ENCODE measurements at places on chromosomes 3 and 15.

DNA sequence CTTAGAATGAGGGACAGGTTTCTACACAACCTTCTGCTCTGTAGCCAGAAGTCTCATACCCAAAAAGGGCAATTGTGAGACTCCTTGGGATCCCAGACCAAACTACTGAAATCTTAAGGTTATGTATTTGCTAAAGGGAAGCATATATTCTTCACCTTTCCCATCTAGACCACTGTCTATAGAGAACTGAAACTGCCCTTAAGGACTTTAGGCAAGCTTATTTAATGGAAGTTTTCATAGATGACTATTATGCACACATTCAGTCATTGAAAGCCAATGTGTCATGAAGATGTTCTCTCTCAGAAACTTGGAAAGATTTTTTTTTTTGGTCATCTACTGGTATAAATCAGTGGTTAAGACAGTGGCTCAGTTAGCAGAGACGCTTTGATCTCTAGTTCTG, 365.3 kb downstream of the MCTP2 start:
- DNase-seq: no peak

DNA sequence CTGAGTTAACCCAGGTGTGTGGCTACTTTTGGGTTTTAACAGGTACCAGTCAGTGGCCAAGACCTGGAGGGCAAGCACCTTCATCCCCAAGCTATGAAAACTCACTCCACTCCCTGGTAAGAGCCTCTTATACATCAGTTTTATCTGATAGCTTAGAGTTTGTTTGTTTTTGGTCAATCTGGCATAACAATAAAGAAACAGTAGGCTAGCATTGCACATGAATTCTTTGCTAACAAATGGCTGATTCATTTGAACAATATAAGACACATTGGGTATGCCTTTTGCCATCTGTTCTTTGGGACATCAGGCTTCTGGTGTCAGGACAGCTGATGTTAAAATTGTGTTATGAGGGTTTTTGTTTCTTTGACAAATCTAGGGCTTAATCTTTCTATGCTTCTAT, 125.0 kb upstream of the CGNL1 start:
- no peak for DNase-seq

GRCh38 chr15:71225851-71226250, 110.6 kb downstream of the THSD4 start:
- DNase-seq: no peak

DNA sequence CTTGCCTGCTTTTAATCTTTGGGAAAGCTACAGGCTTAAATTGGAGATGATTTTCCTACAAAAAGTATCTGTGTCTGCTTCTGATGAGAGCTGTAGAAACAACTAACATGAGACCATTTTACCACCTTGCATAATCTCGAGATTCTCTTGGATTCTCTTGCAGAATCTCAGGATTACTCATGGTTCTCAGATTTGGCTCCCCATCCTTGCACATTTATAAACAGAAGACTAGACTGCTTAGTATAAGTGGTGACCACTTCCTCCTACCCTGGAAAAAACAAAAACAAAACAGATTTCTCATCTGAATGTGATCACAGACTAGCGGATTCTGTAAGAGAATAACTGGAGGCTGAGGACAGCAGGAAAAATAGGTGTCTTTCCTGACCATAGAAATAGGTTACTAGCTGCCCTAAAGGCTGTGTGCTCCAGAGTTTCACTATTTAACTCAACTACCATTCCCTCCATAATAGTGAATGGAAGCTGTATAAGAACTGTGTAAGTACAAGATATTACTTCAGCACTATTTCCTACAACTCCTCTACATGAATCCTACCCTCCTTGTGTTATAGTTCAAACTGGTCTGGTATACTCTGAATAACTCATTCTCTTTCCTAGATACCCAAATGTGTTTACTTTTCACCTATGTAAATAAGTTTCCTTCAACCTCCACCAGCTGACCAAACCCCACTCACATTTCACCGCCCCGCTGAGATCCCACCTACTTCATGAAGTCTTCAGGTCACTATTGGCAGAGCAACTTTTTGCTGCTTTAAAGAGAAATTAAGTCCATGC, 122.2 kb upstream of the C2CD4B start:
- DNase-seq: no peak

DNA sequence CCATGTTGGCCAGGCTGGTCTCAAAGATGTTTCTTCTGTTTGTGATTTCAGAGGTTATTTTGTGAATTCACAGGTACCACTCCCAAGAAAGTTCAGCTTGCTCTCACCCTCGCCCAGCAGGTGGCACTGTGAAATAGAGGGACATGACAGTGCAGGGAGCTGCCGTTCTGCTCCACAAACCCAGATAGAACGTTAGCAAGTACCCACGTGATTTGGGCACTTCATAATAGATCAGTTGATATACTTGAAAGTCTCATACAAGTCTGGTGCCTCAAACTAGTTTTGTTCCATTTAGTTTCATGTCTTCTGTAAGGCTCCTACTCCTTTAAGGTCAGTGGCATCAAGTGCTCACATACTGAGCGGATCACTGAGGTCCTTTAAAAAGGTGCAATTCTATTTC, 45.5 kb downstream of the FILIP1L start:
- peak; percentile 57 for DNase-seq

GRCh38 chr3:137765310-137766033, 1.4 kb downstream of the SOX14 start:
- no peak for DNase-seq

DNA sequence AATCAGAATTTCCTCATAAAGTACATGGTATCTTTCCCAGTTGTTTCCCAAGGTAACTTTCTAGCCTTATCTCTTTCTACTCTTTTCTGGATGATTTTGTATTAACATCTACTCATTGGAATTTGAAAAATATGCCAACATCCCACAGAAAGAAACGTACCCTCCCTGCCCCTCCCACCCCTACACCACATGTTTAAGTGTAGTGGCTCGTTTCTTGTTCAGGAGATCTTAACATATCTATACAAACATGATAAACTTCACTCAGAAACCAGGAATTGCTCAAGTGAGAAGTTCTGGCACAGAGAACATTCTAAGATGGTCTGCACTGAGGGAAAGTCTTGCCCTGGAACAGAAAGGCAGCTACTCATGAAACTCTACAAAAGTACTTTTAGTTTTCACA, 404.7 kb downstream of the SOX2 start:
- no peak for DNase-seq

DNA sequence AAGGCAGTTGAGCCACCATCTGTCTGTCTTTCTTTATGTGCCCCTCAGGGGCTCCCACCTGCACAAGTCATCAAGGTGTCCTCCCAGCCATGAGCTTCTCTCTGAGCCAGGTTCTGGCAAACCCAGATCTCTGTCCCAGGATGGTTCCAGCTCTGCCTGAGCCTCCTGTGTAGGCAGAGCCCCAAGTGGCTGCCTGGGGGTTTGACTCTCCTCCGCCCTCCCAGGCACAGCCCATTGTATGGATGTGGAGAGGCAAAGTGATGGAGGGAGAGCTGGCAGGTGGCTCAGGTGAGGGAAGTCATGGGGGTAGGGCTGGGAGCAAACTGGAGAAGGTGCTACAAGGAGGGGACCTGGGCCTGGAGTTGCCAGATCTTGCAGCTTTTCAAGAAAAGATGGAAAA, 56.9 kb downstream of the GRIP2 start:
- no peak for DNase-seq

DNA sequence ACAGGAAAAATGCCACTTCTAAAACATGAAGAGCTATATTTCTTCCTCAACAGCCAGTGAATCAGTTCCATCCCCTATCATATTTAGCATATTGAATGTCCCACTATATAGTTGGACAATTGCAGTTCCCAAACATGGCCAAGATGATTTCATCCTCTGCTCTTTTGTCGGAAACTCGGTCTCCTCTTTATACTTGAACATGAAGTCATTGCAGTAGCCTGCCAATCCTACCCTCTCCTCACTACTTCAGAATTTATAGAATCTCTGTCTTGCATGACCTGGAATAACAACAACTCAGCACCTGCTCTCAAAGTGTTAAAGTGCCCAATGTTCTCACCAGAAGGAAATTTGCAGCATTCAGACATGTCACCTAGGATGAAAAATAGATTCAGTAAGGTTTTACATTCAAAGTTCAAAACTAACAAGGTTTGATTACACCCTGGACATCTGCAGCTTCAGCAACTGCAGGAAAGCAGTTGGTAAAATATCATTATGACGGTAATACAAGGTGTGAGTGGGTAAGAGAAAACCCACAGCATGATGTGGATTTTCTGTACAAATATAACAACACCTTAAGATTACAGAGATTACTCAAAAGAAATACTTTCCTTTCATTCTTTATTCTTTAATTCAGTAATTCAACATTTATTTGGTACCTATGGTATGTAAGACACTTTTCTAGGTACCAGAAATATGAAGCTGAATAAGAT, 52.5 kb downstream of the TP63 start:
- DNase-seq: no peak

DNA sequence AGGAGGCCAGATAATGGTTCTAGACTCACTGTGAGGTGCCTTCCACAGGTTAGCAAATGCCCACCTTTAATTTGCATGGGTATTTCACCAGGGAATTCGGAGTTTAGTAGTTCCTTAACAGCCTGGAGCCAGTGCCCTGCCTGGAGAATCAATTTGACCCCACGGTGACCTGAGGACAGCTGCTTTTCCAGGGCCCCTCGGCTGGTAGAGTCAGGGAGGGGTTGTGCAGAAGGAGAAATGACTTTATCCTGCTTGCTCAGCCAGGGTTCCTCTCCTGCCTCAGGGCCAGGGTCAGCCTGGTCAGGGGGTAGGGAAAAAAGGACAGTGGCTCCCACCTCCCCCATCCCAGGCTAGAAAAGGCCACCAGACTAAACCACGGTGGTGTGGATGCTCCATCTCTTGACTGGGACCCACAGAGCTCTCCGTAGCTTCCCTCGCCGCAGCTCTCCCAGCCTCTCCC, 12.0 kb downstream of the DLL4 start:
- no peak for DNase-seq

DNA sequence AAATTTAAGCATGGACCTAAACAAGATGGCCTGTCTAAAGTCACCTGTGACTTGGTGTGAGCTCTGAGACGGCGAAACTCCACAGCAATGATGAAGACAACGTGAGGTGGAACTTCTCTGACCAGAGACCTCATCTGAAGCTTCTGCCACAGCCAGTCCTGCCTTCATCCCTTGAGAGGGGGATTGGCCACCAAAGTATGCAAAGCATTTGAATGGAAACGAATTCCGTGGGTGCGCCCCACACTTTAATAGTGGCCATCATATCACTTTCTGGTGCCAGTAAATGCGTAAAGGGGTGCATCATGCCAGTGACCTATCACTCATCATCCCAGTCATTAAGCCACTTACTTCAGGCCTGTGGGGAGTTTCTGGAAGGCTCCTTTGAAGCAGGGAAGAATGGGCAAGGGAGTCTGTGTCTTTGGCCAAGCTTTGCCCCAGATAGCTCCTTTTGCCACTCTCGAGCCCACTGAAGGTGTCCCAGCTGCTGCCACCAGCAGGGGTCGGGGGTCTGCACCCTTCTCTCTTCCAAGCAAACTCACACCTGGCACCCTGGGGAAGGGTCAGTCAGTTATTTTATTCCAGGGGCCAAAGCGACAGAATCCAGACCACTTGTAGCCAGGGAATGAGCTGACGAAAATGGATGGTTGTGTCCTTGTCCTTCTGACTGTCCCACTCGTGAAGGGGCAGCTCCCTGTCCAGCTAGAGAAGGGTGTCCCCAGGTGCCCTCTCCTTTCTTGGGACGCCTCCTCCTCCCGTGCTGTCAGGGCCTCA, 17.7 kb downstream of the MUC20 start:
- no peak for DNase-seq

DNA sequence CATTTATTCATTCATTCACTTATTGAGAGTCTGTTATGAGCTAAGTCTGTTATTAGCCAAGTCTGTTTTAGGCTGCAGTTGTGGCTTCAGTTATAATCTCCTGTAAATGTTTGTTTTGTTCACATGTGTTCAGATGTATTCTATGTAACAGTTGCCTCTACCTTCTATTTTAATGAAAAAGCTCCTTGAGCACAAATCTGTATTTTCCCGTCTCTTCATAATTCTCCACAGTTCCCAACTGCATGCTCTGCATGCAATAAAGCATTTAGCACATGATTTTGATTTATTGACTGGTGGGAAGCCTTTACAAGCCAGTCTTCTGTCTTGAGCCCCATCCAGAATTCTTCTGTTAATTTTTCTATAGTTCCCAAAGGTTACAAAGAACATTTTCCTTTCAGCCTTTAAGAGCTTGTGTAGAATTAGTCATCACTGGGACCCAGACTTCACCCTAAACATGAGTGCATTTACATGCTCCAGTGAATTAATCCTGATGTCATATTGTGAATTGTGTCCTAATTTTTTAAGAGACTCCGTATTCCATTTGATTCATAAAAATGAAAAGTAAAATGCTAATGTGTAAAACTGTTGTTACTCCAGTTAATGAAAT, 122.3 kb upstream of the NR2E3 start:
- DNase-seq: no peak

GRCh38 chr3:171965067-171965712, 74.2 kb upstream of the FNDC3B start:
- DNase-seq: no peak

DNA sequence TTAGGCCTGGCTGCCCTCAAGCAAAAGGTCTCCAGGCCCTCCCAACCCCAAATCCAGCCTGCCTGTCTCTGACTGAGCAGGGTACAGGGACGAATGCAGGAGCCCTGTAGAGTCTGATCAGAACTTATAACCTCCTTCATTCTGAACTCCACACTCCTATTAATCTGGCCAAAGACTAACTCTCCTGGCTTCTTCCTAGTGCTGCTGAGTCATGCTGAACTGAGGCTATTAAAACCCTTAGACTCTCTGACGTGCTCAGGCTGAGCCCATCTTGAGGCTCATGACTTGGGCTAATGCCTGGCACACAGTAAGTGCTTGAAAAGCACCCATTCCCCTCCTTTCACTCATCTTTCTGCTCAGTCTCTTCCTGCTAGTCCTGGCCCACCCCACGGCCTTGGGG, 81.9 kb downstream of the NUP210 start:
- no peak for DNase-seq

GRCh38 chr15:67762610-67763368, 62.5 kb upstream of the SKOR1 start:
- peak; percentile 82 for DNase-seq

DNA sequence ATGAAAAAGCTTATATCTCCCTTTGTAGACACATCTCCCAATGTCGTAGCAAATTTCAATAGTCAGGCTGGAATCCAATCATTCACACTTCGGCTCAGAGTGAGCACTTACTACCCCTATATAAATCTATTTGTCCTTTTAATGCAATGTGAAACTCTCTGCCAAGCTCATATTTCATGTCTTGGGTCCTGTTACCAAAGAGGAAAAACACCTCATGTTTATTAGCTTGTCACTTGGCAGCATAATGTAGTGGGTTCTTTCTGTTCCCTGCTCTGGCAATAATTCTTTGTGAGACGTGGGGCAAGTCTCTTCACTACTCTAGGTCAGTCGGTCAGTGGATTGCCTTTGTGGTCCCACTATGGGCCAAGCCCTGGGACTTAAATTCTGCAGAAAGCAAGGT, 107.1 kb downstream of the SRGAP3 start:
- DNase-seq: no peak

- DNase-seq: no peak
Observed at GRCh38 chr3:159200176-159200575, 398.3 kb downstream of the MFSD1 start.

GRCh38 chr3:65557899-65558564, 480.7 kb downstream of the MAGI1 start:
- DNase-seq: no peak
